ENCODE measurements at places on chromosomes 7 and 10. TPM values are rescaled to one million over a fixed set of nuclear protein-coding genes. Genes with fewer than 3 reads are reported as not detected.

The NXPH1 gene
- not detected for total RNA-seq

The GRM3 gene
- not detected for total RNA-seq

The CLCN1 gene
- 0.13 TPM for total RNA-seq

The CAV2 gene
- 31.8 TPM for total RNA-seq

The MBLAC1 gene
- 3.1 TPM for total RNA-seq

- DNase-seq: no peak
- H3K36me3 ChIP-seq: no peaks in the 10 kb centered on the region
- no peak overlapping the region for H3K27ac ChIP-seq
Observed at GRCh38 chr7:35816514-35816913, 15.7 kb downstream of the SEPTIN7 start.

- H3K4me1 ChIP-seq: no peaks in the 10 kb centered on the region
- no peak for DNase-seq
- no peaks in the 10 kb centered on the region for H3K27me3 ChIP-seq
- H3K27ac ChIP-seq: no peak overlapping the region
Observed at GRCh38 chr7:148187471-148187870, 403.1 kb upstream of the C7orf33 start.

GRCh38 chr10:69807122-69807521, 5.4 kb downstream of the COL13A1 start:
- no peaks in the 10 kb centered on the region for H3K36me3 ChIP-seq
- no peaks in the 10 kb centered on the region for H3K27me3 ChIP-seq
- no peak overlapping the region for H3K27ac ChIP-seq
- H3K4me3 ChIP-seq: no peak overlapping the region

GRCh38 chr10:58143944-58144343, 123.8 kb downstream of the IPMK start:
- no peak overlapping the region for H3K27ac ChIP-seq
- no peak for DNase-seq
- H3K4me3 ChIP-seq: no peak overlapping the region
- H3K4me1 ChIP-seq: no peaks in the 10 kb centered on the region

All from esophagus squamous epithelium (tissue), 5 donors.